ENCODE measurements at places on chromosomes 1 and 21. TPM values are rescaled to one million over a fixed set of nuclear protein-coding genes. Genes with fewer than 3 reads are reported as not detected.
A peak's percentile ranks its signal among the peaks of the same experiment; 100 is the strongest.

DNA sequence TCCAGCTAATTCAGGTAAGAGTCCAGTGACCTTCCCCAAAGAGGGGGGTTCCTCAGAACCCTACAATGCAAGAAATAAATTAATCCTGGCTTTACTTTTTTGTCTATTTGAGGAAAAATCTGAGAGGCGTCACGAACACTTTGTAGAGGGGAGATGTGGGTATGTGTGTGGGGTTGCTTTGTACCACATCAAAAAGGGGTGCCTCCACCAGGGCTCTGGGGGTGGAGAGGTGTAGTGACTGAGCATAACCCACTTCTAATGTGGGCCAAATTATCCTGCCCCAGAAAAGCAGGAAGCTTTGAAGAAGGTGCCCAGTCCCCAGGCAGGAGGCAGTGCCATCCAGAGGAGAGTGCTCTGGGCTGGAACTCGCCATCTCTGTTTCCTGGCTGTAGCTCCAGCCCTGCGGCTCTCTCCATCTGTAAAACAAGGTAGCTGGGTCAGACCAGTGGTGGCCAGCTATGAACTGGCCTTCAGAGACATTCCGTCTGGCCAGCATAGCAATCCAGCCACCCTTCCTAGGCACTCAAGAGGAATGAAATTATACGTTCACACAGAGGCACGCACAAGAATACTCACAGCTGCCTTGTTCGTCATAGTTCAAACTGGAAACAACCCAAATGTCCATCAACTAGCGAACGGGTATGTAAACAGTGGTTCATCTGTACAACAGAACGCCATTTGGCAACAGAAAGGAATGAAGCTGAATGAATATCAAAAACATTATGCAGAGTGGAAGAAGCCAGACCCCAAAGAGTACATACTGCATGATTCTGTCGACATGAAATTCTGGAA is 45.4 kb upstream of the TNFRSF1B start:
- no peaks in the 10 kb centered on the region for H3K27me3 ChIP-seq
- no peak for DNase-seq
- H3K27ac ChIP-seq = no peak overlapping the region
- H3K36me3 ChIP-seq = no peaks in the 10 kb centered on the region

- no peak overlapping the region for H3K27ac ChIP-seq
- no peaks in the 10 kb centered on the region for H3K27me3 ChIP-seq
- H3K36me3 ChIP-seq = no peaks in the 10 kb centered on the region
- H3K4me1 ChIP-seq = no peaks in the 10 kb centered on the region
- no peak for DNase-seq
- H3K4me3 ChIP-seq = no peak overlapping the region
Observed at GRCh38 chr1:7583291-7584096, 187.6 kb upstream of the VAMP3 start.

GRCh38 chr1:45654540-45655280 is 30.9 kb upstream of the CCDC17 start:
- DNase-seq = no peak
- H3K4me1 ChIP-seq = no peaks in the 10 kb centered on the region
- no peaks in the 10 kb centered on the region for H3K27me3 ChIP-seq
- H3K27ac ChIP-seq = no peak overlapping the region
- H3K36me3 ChIP-seq = peaks cover 78% of the 10 kb centered on the region
- no peak overlapping the region for H3K4me3 ChIP-seq

DTL gene
- total RNA-seq = 0.05 TPM

DNA sequence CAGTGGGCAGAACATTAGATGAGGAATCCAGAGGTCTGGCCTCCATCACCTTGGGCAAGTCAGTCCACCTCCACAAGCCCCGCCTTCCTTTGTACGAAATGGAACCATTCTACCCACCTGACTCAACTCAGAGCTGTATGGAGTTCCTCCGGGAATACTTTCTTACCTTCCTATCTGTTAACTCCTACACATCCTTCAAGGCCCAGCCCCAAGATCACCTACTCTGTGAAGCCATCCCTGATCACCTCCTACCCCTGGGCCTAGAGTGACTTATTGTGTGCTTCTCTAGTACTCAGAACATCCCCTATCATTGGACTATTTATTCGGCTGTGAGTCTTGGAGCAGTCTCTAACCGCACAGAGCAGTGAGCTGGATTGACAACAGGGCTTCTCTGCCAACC is 66.7 kb downstream of the GLIS1 start:
- H3K27me3 ChIP-seq = no peaks in the 10 kb centered on the region
- H3K36me3 ChIP-seq = no peaks in the 10 kb centered on the region
- no peaks in the 10 kb centered on the region for H3K4me1 ChIP-seq
- DNase-seq = no peak

DNA sequence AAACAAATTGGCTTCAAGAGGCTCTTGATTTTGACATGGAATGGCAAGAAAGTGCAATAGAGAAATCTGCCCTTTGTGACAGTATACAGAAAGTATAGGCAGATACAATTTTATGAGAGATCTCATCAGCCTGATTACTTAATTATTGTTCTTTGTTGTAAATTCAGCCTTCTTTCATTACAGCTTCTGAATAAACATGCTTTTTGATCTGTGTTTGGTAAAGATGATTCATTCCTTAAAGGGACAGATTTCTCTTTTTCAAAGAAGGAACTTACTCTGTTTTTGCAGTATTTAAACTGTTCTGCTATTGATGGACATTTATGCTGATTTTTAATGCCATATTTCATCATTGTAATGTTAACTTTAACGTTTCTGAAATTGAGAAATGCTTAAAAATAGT is 13.7 kb upstream of the MPC2 start:
- no peak overlapping the region for H3K4me3 ChIP-seq
- peaks cover 18% of the 10 kb centered on the region for H3K4me1 ChIP-seq
- no peaks in the 10 kb centered on the region for H3K27me3 ChIP-seq
- no peak for DNase-seq

GRCh38 chr1:173570370-173571007 is 32.4 kb downstream of the SLC9C2 start:
- H3K36me3 ChIP-seq = no peaks in the 10 kb centered on the region
- H3K27me3 ChIP-seq = no peaks in the 10 kb centered on the region
- DNase-seq = no peak
- no peak overlapping the region for H3K27ac ChIP-seq

DNA sequence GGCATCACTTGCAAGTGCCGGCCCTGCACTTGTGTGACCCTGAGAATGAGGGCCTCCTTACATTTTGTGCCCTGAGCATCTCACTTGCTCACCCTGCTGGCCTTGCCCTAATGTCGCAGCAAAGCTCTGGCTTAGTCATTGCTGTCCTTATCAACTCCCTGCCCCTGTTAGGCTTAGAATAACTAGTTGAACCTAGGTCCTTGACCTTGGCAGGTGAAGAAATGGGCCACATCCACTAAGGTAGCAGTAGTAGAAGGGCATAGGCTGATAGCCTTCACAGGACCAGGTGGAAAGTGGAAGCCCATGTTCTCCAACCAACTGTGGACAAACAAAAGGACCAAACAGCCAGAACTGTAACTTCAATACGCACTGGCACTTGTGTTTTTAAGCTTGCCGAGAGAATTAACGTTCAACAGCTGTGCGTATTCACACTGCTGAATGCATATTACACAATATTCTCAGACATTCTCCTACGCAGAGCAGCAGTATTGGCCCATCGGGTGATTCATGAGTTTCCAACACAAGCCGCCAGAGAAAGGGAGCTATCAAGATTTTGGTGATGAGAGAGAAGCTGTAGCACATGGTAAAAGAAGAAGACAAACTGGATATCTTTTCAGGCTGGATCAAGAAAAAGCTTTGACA is 27.7 kb upstream of the PTGFRN start:
- H3K27me3 ChIP-seq = no peaks in the 10 kb centered on the region
- peak overlapping the region; percentile 0 for H3K4me3 ChIP-seq
- H3K27ac ChIP-seq = peak overlapping the region; percentile 86

- no peak for DNase-seq
- H3K36me3 ChIP-seq = no peaks in the 10 kb centered on the region
- H3K4me3 ChIP-seq = no peak overlapping the region
Observed at GRCh38 chr1:63812071-63812700, 38.4 kb downstream of the ROR1 start.

- H3K4me1 ChIP-seq = no peaks in the 10 kb centered on the region
- no peaks in the 10 kb centered on the region for H3K27me3 ChIP-seq
- no peaks in the 10 kb centered on the region for H3K36me3 ChIP-seq
- H3K4me3 ChIP-seq = no peak overlapping the region
Observed at GRCh38 chr1:94081566-94082344, 39.2 kb downstream of the ABCA4 start.

GRCh38 chr1:82441402-82441801 is 640.7 kb downstream of the ADGRL2 start:
- no peaks in the 10 kb centered on the region for H3K4me1 ChIP-seq
- no peaks in the 10 kb centered on the region for H3K27me3 ChIP-seq
- no peak overlapping the region for H3K4me3 ChIP-seq
- DNase-seq = no peak
- H3K36me3 ChIP-seq = no peaks in the 10 kb centered on the region

ADAMTS5 gene
- total RNA-seq = 0.66 TPM

LRRC8C gene
- total RNA-seq = 3.5 TPM

GPX7 gene
- total RNA-seq = 4.3 TPM

DNA sequence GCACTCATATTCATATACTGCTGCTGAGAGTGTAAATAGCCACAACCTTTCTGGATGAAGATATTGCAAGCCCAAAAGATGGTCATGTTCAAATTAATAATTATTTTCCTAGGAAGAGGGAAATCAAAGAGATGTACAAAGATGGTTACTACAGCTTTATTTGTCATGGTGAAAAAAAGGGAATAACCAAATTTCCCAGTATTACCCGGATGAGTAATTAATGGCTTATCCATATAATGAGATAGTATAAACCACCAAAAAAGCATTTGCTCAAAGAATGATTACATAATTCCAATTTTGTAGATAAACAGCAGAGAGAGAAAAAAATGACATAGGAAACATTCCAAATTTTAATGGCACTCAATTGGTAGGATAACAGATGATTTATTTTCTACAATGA is 165.6 kb downstream of the C1orf21 start:
- H3K36me3 ChIP-seq = no peaks in the 10 kb centered on the region
- H3K27me3 ChIP-seq = no peaks in the 10 kb centered on the region
- DNase-seq = no peak

RGS13 gene
- 0.21 TPM for total RNA-seq

GRCh38 chr1:58308206-58308605 is 238.3 kb downstream of the OMA1 start:
- H3K36me3 ChIP-seq = no peaks in the 10 kb centered on the region
- DNase-seq = no peak
- no peak overlapping the region for H3K27ac ChIP-seq
- no peaks in the 10 kb centered on the region for H3K4me1 ChIP-seq
- no peak overlapping the region for H3K4me3 ChIP-seq

DNA sequence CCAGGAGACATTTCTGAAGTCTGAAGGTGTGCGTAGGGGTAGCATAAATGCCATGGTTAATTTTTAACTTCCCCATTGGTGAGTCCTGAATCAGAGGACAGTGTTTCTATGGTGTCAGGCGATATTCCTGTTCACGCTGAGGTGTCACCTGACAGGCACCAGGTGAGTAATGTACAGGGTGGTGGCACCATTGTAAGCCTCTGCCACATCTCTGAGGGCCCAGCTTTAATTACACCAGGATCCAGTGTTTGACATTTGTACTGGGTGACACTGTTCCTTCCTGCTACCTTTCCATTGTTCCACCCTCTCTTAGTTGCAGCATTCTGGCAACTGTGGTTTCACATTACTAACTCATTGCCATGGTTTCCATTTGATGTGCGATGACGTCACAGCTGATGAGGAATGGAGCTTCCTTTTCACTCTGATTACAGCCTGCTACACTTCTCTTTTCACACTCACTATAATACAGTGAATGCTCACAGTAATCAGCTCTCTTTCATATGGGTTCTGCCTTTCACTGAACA is 40.6 kb upstream of the MARK1 start:
- no peak overlapping the region for H3K4me3 ChIP-seq
- no peaks in the 10 kb centered on the region for H3K36me3 ChIP-seq
- H3K4me1 ChIP-seq = no peaks in the 10 kb centered on the region
- no peaks in the 10 kb centered on the region for H3K27me3 ChIP-seq
- DNase-seq = no peak

GPR37L1 gene
- 0.03 TPM for total RNA-seq

DNA sequence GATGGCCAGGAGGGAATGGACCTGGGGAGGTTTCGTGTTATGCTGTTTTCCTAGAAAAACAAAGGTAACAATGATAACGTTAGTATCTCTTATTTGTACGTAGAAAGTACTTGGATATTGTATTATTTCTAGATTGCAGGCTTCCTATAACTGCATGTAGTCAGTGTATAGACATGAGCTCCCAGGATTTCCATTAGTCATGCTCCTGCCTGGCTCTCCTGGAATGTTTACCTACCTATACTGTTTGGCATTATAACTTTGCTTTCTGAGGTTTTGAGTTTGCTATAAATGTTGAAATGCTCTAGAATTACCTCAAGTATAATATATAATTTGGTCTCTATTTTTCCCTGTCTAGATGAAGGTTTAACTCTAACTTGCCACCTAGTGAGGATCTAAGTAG is 66.1 kb downstream of the TTC3 start:
- no peaks in the 10 kb centered on the region for H3K27me3 ChIP-seq
- H3K36me3 ChIP-seq = peaks cover 17% of the 10 kb centered on the region
- DNase-seq = no peak
- H3K4me1 ChIP-seq = no peaks in the 10 kb centered on the region
- no peak overlapping the region for H3K27ac ChIP-seq

- no peaks in the 10 kb centered on the region for H3K4me1 ChIP-seq
- H3K27me3 ChIP-seq = no peaks in the 10 kb centered on the region
- no peak for DNase-seq
- H3K4me3 ChIP-seq = no peak overlapping the region
- H3K27ac ChIP-seq = no peak overlapping the region
Observed at GRCh38 chr1:170555370-170555769, 23.4 kb downstream of the GORAB start.

- no peak overlapping the region for H3K27ac ChIP-seq
- H3K4me1 ChIP-seq = no peaks in the 10 kb centered on the region
- H3K27me3 ChIP-seq = no peaks in the 10 kb centered on the region
- H3K36me3 ChIP-seq = no peaks in the 10 kb centered on the region
- no peak overlapping the region for H3K4me3 ChIP-seq
Observed at GRCh38 chr1:106688446-106688845, 368.0 kb upstream of the PRMT6 start.

FHAD1 gene
- total RNA-seq = 2.0 TPM

PODN gene
- total RNA-seq = 14.9 TPM

- no peaks in the 10 kb centered on the region for H3K36me3 ChIP-seq
- H3K4me1 ChIP-seq = peaks cover 17% of the 10 kb centered on the region
- H3K27ac ChIP-seq = no peak overlapping the region
- H3K27me3 ChIP-seq = no peaks in the 10 kb centered on the region
- DNase-seq = no peak
- H3K4me3 ChIP-seq = no peak overlapping the region
Observed at GRCh38 chr1:67583462-67583950, 101.5 kb upstream of the GADD45A start.

DNA sequence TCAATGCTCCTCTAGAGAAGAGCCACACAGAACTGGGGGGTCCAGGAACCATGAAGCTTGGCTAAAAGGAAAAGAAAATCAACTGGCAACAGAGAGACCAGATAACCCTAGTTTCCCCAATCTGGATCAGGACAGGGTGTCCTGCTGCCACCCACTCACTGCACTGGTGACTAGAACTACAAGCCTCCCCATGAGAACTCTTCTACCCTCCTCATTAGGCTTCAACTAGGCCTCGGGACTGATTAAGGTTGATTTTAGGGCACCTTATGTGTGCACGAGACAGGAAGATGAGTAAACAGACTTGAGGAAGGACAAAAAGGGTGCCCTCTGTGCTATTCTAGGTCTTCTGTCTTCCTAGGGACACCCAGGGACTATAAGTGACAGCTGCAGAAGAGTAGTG is 2.3 kb upstream of the SF3B4 start:
- H3K36me3 ChIP-seq = no peaks in the 10 kb centered on the region
- DNase-seq = no peak
- no peak overlapping the region for H3K27ac ChIP-seq
- H3K4me3 ChIP-seq = no peak overlapping the region
- H3K4me1 ChIP-seq = peaks cover 8% of the 10 kb centered on the region

GRCh38 chr1:72634946-72635345 is 352.6 kb upstream of the NEGR1 start:
- no peak for DNase-seq
- no peak overlapping the region for H3K4me3 ChIP-seq
- H3K27ac ChIP-seq = no peak overlapping the region
- no peaks in the 10 kb centered on the region for H3K27me3 ChIP-seq

LGALS8 gene
- 18.5 TPM for total RNA-seq
